ENCODE measurements at places on chromosomes 4 and X.

GRCh38 chr4:24805067-24805466 lies 9.7 kb downstream of the SOD3 start:
- no peak for DNase-seq

- no peak for DNase-seq
Measured at GRCh38 chr4:2790583-2791517, 2.0 kb upstream of the SH3BP2 start.

- DNase-seq, result no peak
Measured at GRCh38 chrX:107673431-107673830, 45.1 kb downstream of the PRPS1 start.

- DNase-seq, result no peak
Measured at GRCh38 chr4:164846566-164846965, 30.4 kb upstream of the APELA start.

DNA sequence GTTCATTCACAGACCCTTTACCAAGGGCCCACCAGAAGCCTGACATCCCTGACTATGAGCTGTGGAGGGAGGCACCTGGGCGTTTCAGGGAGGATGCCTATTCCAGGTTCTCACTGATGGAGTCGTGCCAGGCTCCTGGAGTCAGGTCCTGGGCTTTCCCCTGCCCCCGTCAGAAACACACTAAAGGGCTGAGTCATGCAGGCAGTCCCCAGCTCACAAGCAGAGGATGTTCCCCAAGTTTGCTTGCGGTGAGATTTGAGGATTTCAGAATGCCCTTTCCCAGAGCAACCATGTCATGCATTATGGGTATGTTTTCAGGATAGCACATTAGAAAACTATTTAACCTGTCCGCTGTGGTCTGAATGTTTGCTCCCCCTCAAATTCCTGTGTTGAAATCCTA lies 45.2 kb downstream of the FHDC1 start:
- no peak for DNase-seq

GRCh38 chrX:145609951-145610511 lies 207.6 kb upstream of the SLITRK2 start:
- DNase-seq, result no peak

GRCh38 chr4:18480928-18481327 lies 459.4 kb upstream of the LCORL start:
- no peak for DNase-seq

Measured in smooth muscle cell of the brain vasculature (primary cell).